AG04450 (cell line): ENCODE measurements at places on chromosomes 4 and X.
A peak's percentile ranks its signal among the peaks of the same experiment; 100 is the strongest.

- no peak for DNase-seq
Measured at GRCh38 chrX:112826023-112826422, 14.6 kb downstream of the AMOT start.

DNA sequence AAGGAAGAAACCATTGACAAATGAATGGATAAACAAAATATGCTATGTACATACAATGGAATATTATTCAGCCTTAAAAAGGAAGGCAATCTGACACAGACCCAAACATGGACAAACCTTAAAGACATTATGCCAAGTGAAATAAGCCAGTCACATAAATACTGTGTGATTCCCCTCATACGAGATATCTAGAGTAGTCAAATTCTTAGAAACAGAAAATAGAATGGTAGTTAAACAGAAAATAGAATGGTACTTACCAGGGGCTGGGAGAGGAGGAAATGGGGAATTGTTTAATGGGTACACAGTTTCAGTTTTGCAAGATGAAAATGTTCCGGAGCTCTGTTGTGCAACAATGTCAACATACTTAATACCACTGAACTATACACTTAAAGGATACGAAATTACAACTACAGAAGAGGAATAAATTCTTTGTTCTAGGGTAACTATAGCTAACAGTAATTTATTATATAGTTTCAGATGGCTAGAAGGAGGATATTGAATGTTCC is 47.8 kb upstream of the DUSP21 start:
- no peak for DNase-seq

DNA sequence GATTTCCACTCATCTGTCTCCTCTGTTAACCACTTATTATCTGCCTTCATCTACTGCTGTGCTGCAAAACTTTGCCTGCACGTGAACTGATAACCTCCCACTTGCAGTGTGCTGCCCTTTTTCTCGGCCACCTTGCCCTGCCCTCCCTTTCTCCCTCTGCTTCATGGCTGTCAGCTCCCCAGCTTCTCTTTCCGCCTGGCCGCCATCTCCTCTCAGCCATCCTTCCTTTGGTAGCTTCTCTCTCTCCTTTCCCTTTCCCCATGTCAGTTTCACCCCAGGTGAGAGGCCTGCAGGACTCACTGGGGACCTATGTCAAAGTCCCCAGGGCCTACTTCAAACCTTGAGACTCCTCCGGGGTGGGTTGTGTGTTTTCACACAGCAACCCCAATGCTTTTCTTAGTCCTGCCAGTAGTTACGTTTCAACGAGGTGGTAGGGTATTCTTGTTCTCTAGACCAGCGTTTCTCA is 6.6 kb downstream of the MSL3 start:
- no peak for DNase-seq

GRCh38 chrX:131831185-131831520 is 191.9 kb upstream of the STK26 start:
- DNase-seq = no peak

DNA sequence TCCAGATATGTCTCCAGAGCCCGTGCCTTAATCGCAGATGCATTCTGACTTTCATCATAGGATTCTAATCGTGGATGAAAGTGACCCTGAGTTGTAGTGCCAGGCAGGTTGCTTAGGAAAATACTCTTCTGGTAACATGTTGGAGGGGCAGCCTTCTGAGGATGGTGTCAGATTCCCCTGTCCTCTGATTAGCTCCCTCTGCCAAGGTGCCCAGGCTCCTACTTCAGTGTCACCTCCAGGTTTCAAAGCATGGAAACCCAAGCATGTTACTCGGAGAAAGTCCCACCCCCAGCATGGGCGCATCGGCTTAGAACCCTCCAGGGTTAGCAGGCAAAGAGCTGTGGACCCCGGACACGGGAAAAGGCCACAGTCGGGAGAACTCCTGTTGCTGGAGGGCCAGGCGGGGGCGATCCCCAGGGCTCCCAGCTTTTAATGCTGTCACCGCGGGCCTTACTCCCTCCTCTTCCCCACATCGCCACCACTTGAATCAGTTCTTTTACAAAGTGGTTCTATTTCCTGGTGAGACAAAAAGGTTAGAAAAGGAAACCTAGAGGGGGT is 44.5 kb downstream of the TRIM2 start:
- DNase-seq = no peak

DNA sequence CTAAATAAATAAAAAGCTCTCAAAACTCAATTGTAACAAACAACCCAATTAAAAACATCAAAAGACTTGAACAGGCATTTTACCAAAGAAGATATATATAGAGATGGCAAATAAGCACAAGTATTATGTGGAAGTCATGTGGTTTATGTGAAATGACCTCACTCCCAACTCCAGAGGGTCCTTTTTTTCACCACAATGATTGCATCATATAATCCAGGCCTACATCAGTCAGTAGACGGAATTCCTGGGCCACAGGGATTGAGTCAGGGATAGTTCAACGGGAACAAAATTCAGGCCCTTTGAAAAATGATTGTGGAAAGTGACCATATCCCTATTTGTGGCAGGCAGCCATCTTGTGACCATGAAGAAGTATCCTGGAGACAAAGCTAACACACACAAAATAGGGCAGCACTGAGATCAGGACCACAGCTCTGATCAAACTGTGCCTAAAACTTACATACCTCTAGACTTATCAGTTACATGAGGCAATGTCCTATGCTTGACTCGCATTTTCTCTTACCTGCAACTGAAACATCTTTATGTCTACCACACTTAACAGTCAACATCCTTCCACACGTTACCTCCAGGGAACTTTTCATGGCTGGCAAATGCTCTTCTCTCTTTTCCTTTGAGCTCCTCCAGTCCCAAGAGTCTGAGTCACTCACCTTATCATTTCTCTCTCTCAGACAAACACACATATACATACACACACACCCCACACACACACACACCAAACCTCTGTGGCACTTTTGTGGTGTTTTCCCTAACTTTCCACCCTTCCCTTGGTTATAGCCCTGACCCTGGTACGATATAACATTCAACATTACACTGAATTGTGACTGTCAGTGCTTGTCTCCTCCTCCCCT is 113.5 kb downstream of the PHF8 start:
- DNase-seq = peak; percentile 1

DNA sequence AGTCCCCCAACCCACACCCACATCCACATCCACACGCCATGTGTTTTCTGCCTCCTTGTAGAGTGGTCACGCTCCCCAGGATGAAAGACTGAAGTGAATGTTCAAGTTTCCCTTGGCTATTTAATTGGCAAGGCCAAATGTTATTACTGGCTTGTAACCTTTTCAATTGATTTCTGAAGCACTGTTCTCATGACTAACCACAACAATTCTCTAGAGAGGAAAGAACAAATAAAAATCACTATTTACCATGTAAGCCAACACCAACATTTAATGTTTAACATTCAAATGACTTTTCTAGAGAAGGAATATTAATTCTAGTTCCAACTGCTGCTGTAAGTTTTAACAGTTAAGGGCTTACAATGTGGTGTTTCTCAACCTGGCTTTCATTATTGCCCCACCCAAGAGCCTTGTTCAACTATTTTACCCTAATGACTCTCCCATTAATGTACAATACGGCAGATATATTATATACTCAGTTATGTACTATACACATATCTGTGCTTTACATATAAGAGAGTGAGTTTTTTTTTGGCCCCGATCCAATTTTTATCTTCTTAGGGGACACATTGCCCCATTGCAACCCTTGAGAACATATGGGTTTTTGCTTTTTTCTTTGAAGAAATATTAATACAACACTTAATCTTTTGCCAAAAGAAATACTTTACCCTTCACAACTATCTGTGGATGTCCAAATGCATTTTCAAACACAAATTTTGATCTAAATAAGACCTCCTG is 46.5 kb downstream of the RELL1 start:
- DNase-seq = no peak

DNA sequence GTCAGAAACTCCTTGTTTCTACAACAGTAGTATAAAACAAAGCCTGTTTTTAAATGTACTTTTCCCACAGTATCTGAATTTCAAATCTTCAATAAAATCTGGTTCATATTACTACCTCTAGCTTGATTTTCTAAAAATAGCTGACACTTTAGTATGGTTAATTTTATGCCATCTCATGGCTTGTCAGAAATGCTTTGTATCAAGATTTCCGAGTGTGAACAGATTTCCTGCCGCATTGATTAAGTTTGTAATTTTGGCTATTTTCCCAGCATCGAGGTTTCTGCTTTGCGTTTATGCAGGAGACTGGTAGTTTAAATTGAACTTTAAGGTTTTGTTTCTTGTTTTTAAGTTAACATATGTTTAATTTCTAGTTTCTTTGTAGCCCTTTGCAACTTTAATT is 44.2 kb downstream of the CLCN3 start:
- no peak for DNase-seq

GRCh38 chr4:175386776-175387507 is 425.1 kb downstream of the GPM6A start:
- no peak for DNase-seq

- DNase-seq = no peak
Measured at GRCh38 chr4:27973700-27974099, 1113.1 kb downstream of the STIM2 start.

GRCh38 chr4:85783483-85783882 is 308.5 kb downstream of the ARHGAP24 start:
- no peak for DNase-seq

DNA sequence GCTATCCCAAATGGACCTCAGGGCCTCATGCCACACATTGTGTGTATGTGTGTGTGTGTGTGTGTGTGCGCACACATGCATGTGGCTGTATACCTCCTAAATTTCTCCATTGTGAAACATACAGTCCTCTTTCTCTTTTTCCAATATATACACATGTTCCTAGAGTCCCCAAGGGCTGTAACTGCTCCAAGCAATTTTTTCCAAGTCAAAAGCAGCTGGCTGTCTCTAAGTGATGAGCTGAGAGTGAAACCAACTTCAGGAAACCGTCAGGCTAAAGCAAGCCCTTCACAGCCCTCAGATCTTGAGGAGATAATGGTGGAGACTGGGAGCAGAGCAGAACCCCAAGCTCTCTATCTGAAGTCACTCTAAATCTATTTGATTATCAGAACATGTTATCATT is 496.1 kb upstream of the DIPK2B start:
- no peak for DNase-seq

- no peak for DNase-seq
Measured at GRCh38 chr4:140906993-140907962, 151.1 kb upstream of the TBC1D9 start.

DNA sequence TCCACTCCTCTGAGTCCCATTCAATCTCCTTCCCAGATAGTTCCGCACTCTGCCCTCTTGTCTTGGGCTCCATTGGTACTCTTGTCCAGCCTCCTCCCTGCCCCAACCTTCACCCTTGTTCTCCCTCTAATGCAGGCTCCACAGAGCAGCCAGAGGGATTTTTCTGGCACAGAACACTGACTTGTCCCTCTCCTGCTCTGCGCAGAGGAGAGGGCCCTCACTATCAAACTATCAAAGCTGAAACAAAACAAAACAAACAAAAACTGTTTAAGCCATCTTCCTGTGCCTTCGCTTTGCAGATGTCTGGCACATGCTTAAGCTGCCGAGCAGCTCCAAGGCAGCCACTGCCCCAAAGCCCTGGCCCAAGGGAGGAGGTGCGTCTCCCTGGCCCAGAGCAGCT is 2.9 kb downstream of the CNGA2 start:
- DNase-seq = no peak

DNA sequence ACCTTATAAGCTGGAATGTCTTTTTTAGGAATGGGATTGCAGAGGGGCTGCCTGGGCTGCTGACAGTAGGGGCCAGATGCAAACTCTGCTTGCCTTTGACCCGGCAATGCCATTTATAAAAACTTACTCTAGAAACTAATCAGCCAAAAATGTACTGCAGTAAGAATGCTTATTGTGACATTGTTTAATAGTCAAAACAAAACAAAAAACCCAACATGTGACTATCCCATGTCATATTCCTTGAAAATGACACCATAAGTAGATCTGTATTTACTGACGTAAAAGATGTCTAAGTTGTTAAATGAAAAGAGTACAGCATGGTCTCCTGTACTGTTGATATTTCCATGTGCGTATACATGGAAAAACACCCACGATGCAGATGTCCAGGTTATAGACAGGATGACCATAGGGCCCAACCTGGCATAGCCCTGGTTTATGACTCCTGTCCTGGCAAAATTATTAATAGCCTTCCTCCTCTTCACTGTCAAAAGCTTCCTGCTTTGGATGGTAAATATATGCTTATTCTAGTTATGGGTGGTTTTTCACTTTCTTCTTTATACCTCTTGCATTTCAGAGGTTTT is 138.9 kb downstream of the PTTG2 start:
- DNase-seq = no peak

DNA sequence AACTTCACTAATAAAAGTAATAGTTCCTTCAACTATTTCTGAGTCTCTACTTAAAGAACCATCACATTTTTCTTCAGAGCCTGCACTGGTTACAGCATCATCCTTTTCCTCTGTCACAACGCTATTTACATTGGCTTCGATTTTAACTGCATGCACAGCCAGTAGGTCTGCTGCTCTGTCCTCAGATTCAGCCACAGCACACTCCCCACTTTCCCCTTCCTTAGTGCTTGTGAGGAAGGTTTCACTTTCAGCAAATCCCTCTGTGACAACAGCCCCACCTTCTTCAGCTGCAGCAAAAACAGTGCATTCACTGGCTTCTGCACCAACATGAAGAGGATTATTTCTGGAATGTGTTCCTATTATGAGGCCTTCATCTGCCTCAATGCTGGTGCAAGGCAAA is 25.7 kb downstream of the BOD1L1 start:
- DNase-seq = no peak

DNA sequence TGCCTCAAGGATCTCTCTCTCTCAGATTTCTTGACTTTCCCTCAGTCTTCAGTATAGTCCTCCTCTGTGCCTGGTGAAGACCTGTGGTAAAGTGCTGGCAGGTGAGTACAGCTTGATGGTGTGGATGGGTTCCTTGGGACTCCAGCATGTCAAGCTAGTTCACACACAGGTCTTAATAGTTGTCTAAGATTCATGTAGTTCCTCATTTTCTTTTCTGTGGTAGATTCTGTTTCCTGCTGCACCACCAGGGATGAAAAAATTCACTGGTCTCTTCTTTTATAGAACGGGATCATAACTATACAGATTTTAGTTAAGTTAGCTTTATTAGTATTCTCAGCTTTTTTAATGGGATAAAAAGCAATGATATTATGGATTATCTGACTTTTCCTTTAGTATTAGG is 32.5 kb upstream of the PAQR3 start:
- no peak for DNase-seq

DNA sequence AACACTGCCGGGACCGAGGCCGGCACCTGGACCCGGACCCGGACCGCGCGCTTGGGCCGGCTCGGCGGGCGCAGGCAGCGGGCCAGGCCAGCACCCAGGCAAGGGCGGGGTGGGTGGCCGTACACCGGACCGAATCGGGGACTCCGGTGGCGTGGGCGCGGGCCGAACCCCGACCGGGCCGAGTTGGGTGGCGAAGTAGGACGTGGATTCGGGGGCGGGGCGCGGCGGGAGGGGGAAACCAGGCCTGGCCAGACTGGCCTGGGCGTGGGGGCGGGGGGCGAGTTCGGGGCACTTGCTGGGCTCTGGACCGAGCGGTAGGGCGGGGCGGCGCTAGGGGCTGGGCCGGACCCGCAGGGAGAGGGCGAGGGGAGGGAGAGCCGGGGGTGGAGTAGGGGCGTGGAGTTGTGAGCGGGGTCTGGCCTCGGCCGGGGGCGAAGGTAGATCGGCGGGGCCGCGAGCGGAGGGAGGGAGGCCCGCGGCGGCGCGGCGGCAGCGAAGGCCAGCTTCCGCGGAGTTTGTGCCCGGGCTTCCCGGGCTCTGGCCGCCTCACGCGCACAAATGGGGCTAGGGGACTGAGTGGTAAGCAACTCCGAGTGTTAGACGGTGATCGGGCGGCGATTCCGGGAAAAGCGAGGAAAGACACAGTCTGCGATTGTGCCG is 1.8 kb upstream of the BCORL1 start:
- no peak for DNase-seq
